Right lobe of liver (tissue), 6 donors: ENCODE measurements at places on chromosomes 1 and 21. TPM values are rescaled to one million over a fixed set of nuclear protein-coding genes. Genes with fewer than 3 reads are reported as not detected.

GRCh38 chr1:30807318-30808066 lies 49.9 kb upstream of the LAPTM5 start:
- no peak for DNase-seq

DNA sequence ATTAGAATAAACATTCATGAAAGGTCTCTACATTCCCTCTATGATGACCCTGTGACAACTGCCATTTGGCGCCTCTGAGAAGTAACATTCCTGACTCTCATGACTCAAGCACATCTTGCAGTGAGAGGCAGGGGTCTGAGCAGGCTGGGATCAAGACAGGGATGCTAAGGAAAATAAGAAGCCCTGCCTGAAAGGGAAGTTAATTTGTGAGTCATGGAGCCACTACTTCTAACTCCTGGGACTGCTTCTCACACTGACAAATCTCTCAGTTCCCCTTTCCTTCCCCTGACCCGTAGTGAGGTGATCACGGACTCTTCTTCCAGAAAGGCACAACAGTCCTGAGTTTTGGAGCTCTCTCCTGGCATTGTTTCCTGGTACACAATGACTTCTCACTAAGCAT lies 231.9 kb downstream of the TNR start:
- DNase-seq = no peak

- DNase-seq = no peak
Observed at GRCh38 chr1:85311818-85312217, 35.4 kb upstream of the BCL10 start.

DNA sequence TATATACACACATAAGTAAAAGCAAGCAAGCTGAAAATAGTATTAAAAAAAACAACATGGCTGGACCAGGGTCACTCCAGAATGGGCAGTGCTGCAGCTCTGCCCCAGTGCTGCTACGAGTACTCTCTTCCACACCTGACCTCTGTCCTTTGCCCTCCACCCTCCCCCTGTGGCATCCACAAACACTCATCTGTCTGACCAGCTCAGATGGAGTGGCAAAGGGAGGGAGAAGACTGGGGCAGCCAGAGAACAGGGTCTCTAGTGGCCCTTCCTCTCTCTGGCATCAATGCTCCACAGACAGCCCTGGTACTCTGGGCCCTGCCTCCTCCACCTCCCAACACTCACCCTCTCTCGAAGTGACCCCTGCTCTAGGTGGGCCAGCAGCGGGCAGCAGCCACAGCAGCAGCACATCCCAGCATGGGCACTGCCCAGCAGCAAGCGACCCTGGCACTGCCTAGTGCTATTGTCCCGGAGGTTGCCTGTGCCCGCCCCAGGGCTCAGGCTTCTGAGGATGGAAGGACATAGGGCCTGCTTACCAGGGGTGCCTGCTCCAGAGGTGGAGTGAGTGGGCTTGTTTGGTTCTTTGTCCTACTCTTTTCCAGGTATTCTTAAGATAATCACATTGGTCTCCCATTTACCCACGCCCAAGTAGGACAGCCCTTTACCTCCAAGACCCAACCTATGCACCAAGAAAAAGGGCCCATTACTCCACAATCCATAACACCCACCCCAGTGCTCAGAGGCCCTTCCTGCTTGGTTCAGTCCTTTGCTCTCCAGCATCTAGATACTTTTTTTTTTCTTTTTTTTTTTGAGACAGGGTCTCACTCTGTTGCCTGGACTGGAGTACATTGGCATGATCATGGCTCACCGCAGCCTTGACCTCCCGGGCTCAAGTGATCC lies 6.2 kb downstream of the ARHGEF2 start:
- peak; percentile 27 for DNase-seq

The GTF2B gene
- 20.8 TPM for total RNA-seq

The NDUFS2 gene
- total RNA-seq = 104 TPM
